ENCODE measurements at places on chromosomes 12 and 14.

DNA sequence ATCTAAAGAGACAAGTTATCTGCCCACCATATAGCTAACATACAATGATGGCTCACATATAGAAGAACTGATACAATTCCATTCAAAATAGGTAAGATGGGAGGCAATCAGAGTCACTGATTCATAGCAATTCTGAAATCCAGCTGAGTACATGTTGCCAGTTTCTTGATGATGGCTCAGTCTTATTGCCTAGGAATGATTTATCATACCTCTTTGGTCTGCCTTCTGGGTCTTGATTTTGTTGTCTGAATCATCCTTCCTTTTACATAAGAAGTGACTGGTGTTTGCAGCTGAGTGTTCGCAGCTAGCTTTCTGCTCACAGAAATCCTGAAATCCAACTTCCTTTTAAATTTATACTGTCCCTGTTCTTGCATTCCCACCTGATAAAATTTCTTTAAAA is 463.2 kb upstream of the MGAT4C start:
- peak; percentile 71 for DNase-seq

- no peak for DNase-seq
Measured at GRCh38 chr14:88934351-88934806, 109.9 kb downstream of the TTC8 start.

- no peak for DNase-seq
Measured at GRCh38 chr12:2479851-2480535, 314.8 kb upstream of the FKBP4 start.

- peak; percentile 34 for DNase-seq
Measured at GRCh38 chr14:55099756-55100155, 29.3 kb upstream of the LGALS3 start.

GRCh38 chr14:22227084-22227483 is 361.9 kb downstream of the DAD1 start:
- DNase-seq = no peak

DNA sequence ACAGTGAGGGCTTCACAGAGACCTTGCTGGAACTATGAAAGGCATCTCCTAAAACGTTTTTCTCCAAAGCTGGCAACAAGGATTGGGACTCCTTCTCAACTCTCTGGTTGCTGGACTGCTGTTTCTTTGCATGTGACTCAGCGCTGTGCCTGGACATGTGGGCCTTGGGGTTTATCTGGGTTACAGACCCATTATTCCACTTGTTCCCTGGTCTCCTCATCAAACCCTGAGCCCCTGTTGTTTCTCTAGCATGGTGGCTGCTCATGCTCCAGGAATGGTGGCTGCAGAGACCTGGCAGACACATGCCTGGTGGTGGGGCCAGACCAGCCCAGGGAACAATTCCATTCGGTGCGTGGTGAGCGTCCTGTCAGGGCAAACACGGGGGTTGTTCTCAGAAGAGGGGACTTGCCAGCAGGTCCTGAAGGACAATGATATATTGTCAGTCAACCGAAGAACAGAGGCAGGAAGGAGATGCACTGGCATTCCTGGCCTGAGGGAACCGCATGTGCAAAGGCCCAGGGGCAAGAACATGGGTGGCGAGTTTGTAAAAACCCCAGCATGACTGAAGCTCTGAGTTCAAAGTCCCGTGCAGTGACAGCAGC is 320.1 kb upstream of the RTL1 start:
- no peak for DNase-seq

DNA sequence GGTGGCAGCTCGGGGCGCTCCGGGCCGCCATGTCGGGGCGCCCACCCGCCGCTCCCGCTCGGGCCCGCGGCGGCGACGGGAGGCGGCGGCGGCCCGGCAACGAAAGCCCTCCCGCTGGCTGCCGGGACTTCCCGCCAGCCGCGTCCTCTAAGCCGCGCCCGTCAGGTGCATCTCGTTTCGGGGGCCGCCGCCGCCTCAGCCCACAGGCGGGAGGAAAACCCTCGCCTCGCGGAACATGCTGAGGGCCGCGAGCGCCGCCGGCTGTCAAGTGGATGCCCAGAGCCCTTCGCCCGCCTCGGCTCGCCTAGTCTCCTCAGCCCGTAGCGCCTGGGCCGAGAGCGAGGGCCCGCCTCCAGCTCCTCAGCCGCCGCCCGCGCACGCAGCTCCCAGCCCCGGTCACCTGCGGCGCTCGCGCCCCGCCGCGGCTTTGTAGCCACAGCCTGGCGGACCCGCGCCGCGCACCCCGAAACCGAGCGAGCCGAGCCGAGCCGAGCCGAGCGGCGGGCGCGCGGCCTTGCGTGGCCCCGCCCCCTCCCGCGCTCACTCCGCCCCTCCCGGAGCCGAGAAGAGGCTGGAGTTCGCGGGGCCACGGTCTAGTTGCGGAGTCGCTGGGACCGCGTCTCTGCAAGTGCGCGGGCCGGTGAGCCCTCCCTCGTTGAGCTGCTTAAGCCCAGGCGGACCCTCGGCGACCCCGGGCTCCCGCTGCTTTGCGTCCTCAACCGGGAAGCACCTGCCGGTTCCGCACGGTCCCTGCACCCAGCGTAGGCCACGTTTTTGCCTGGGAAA is at the start of gene EML5:
TSS of gene EML5 (minus strand) at position 481 of the 786 bp plus-strand sequence. CDS start at position 31, 450 bp downstream.
- DNase-seq = peak; percentile 4

DNA sequence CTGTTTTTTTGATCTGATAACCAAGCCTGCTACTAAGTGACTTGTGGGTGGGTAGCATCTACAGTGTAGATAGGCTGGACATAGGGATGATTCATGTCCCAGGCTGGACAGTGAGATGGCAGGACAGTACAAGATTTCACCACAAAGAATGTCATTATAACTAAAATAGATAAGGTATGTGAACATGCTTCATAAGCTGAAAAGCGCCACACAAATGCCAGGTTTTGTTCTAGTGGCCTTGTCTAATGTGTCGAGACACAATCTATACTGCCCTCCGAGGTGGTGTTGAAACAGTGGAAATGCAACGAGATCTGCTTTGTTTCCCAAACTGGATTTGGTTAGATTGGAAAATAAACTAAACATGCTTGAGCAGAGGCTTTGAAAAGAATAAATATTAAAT is 4.4 kb downstream of the LGALS3 start:
- DNase-seq = no peak

DNA sequence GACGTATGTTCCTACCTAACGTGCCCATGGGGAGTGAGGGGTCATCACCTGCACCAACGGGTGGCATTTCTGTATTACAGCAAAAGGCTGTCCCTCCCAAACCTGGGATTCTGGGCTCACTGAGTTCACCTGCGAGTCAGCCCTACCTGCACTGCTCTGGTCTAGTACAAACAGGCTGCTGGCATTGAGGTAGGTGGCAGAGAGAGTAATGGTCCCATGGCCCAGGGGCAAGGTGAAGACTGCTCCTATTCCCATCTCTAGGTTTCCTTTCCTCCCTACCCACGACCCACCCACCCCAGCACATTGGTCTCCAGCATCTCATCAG is 421 bp downstream of the SUOX start:
- DNase-seq = no peak

- DNase-seq = no peak
Measured at GRCh38 chr12:65944637-65945036, 120.4 kb downstream of the HMGA2 start.

- no peak for DNase-seq
Measured at GRCh38 chr14:41605550-41606281, 960 bp upstream of the LRFN5 start.

DNA sequence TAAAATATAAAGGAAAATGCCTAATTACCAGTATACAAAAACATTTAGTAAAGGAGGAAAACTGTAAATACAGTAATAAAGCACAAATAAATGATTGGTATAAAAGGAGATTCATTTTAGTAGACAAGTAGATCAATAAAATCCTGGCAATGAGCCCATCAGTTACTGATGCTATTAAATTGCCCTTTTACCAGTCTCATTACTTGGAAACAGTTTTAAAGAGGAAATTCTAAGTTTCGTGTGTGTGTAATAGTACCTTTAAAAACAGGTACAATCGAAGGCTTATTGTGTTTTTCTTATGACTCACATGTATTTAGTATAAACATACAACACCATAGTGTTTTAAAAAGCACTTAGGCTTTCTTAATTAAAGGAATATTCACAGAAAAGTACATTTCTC is 46.4 kb upstream of the SYT10 start:
- DNase-seq = no peak

DNA sequence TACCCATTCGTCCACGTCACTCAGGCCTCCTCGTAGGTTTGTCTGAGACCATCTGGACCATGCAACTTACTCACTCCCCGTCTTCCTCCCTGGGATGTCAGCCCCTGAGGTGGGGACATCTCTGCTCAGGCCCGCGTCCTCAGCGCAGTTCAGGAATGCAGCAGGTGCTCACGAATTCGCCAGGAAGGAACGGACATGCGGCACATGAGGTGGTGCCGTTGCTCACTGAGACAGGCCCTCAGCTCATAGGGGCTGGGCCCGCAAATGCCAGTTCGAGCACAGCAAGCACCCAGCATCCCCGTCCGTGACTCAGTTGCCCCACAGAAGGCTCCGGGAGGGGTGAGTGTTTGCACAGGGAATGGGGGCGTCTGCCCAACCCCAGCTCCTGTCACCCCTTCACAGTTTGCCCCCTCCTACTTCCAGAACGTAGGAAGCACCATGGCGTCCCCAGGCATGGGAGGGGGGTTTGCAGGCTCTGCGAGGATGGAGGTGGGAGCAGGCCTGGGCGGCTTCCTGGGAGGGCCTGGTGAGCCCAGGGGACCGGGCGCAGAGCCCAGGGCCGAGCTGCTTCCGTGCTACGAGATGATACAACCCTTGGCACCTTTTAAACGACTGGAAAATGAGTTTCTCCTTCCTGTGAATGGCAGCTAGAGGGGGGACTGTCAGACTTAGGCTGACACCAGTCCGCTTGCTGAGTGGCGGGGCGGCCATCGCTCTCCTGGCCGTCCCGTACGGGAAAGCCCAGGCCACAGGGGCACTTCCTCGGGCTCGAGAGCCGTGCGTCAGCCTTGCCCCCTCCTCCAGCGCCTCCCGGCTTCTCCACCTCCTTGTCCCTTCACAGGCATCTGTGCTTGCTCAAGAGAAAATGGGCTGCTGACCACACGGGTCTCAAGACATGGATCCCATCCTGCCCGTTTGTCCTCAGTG is 6.9 kb downstream of the GALNT9 start:
- no peak for DNase-seq

- no peak for DNase-seq
Measured at GRCh38 chr14:75437201-75438143, 9.7 kb downstream of the JDP2 start.

DNA sequence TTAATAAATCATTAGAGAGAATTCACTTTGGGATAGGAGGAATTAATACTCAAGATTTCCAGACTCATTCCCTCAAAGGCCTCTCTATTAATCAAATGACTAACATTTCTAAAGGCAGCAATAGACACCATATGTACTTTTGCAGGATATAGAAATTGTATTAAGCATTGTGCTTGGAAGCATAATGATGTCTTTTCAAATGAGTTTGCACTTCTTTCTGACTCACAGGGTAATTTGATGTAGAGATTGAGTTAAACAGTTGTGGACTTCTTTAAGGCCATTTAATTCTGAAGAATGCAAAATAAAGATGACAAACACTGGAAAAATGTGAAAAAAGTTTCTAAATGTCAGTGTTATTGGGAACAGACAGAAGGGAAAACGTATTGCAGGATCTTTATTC is 63.4 kb upstream of the CSRP2 start:
- DNase-seq = no peak

- no peak for DNase-seq
Measured at GRCh38 chr14:20197459-20197858, 6.8 kb downstream of the OR11G2 start.

Data from skeletal muscle cell (primary cell).